ENCODE measurements at places on chromosomes 6 and 20.

GRCh38 chr6:153553627-153554026 lies 422.5 kb upstream of the RGS17 start:
- DNase-seq = no peak

GRCh38 chr6:126170978-126171382 lies 168.9 kb upstream of the CENPW start:
- DNase-seq = no peak

DNA sequence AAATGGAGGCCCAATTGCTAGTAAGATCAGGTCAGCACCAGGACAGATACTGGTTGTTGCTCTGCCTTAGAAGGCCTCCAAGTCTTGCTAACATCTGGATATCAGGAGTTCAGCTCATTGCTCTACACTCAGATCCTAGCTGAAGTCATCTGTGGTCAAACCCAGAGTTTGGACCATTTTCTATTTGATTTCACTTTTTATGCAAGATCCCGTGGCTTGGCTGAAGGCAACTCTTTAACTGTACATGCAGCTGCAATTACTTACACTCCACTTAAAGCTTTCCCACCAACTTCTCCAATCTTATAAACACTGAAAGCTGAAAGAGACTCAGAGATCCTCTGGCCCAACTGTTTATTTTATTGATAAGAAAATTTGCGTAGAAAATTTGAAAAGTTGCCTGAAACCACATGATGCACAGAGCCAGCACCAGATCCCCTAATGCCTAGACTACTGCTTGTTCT lies 2.7 kb downstream of the SLC17A2 start:
- DNase-seq = no peak

DNA sequence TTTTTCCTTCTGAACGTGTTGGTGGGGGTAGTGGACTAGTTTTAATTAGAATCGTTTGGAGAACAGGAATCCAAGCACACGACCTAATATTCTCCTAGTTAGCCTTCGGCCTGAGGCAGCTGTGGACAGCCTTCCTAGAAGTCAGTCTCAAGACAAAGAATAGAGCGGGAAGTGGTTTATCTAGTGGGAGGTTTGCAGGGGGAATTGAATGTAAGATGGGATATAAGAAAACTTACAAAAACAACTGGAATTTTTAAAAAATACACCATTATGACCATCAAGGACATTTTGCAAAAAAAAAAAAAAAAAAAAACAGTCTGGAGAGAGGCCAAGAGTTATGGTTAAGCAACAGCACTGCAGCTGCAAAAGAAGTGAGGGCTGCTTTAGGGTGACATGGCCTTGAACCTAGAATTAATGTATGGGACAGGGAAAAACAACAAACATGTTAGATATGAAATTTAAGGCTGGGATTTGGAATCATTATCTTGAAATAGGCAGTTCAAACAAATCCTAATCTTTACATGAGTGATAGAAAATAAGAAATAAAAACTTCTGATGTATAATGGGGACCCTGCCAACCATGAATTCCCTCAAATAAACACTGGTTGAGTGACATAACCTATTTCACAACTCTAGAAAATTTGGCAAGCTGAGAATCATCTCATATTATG lies 40.2 kb downstream of the PLAGL1 start:
- DNase-seq = no peak

GRCh38 chr6:122804962-122805485 lies 16.0 kb downstream of the SMPDL3A start:
- no peak for DNase-seq

- no peak for DNase-seq
Measured at GRCh38 chr6:131561925-131562707, 10.9 kb upstream of the ARG1 start.

DNA sequence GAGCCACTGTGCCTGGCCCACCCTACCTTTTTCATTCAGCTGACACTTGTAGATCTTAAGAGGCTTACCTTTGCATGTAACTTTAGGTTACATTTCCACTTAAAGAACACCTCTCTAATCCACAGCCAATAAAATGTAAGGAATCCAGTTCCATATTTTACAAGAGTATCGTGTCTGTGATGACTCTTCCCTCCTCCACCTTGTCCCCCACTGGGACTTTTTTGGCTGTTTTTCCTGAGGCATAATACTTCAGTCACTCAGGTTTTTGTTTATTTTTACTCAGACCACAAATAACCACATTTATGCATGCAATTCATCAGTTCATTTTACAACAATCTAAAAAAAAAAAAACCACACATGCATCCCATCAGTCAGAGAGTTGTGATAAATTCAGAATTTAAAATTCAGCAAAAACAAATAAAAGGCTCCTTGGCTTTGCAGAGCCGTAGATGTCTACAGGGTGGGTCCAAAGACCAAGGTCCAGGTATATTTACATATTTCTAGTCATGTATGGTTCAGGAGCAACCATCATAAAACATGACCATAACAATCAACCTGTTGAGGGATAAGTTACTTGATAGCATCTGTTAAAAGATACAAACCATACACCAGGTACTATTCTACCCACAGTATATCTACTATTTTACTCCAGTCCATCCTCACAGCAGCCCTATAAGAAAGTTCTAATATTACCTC lies 9.9 kb downstream of the ATXN1 start:
- DNase-seq = no peak

DNA sequence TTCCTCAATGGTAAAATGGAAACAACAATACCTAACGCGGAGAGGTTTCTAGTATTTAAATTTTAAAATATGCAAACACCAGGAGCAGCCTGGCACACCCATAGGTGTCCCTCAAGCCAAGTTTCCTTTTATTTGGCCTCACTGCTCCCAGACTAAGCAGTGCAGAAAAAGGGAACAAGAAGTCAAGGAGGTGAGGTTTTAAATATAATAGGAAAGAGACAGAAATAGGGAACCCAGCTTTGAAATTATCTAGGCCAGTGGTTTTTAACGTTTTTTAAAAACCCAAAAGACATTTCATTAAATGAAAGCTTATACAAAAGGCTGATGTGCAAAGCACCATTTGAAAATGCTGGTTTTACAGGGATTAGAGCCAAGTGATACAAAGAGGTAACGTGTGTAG lies 109.6 kb downstream of the SLC22A3 start:
- DNase-seq = no peak

GRCh38 chr20:11188843-11189603 lies 515.2 kb upstream of the JAG1 start:
- no peak for DNase-seq

DNA sequence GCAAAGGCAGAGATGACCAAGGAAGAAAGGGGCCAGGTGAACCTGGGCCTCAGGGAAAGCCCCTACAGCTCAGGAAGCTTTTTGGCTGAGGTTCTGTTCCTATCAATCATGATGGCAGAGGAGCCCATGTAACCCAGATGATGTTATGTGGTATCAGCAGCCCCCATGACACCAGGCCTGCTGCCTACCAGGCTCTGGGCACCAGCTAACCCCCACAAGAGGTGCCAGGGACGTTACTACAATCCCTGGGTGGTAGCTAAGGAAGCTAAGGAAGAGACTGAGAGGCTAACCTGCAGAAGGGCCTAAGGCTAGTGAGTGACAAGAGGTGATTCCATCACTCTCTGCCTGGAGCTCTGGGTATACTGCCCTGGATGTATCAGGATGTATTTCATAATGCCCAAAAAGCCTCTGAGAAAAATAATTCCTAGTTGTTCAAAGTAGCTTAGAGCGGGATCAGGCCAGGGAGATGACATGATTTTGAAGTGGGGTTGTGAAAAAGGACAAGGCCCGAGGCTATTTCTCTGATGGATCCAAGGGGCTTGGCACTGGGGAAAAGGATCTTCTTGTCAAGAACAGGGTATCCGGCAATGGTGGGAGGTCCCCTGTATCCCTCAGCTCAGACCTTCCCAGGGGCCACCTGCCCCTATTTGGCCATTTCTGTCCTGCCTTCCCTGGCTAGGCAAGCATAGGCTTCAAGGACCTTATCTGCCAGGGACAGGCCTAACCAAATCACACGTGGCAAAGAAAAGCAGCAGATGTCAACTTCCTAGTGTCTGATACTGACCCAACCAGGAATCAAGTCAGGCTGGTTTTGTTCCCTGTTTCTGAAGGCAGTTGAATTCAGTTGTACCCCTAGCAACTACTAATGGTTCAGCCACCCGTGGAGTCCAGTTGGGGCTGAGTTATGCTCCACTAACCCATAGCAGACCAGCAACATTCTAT lies 41.3 kb downstream of the PANK2 start:
- DNase-seq = no peak
